ENCODE measurements at places on chromosomes 16 and 17.

- no peak for DNase-seq
These were observed 5.8 kb downstream of the SPPL2C start for GRCh38 chr17:45850468-45850867.

- no peak for DNase-seq
These were observed 9.9 kb downstream of the OSBPL7 start for GRCh38 chr17:47811709-47812108.

GRCh38 chr17:41967141-41967920 lies 736 bp downstream of the CNP start:
- no peak for DNase-seq

GRCh38 chr16:66954097-66954659 lies 6.9 kb upstream of the CES3 start:
- DNase-seq: no peak

DNA sequence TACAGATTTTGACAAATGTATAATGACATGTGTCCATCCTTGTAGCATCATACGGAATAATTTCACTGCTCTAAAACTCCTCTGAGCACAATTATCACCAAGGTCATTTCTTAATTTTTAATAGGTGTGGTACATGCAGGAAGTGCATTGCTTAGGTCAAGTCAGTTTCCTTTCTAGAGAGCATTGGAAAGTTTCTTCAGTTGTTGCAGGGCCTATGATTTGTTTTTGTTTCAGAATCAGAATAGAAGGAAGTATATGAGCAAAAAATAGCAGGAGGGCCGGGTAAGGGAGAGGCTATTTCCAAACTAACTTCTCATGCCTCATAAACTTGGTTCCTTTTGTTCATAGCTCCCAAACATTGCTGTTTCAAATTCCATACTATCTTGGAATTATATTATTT lies 24.0 kb upstream of the SLFN5 start:
- no peak for DNase-seq

GRCh38 chr17:65064452-65065019 lies 8.0 kb upstream of the GNA13 start:
- no peak for DNase-seq

GRCh38 chr16:13437413-13437795 lies 482.6 kb upstream of the ERCC4 start:
- DNase-seq: no peak

DNA sequence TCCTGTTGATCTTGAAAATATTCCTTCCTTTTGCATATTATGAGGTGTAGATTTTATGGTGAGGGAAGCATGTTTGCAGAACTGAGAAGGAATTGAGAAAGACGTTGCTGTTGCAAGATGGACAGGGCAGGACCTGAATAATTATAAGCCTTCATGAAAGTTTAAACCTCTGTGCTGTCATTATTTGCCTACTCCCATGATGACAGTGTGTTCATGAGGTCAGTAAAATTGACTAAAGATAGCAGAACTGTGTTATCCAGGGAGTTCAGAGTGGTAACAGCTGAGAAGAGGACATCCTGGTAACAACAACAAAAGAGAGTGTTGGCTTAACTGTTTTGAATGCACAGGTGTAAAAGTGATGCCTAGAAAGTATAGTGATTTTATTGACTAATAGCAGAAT lies 45.3 kb upstream of the HLF start:
- no peak for DNase-seq

GRCh38 chr16:5490499-5490898 lies 392.9 kb upstream of the EEF2KMT start:
- no peak for DNase-seq

- DNase-seq: no peak
These were observed 6.1 kb upstream of the PDP2 start for GRCh38 chr16:66874079-66874775.

- DNase-seq: no peak
These were observed 9.8 kb downstream of the SLC16A3 start for GRCh38 chr17:82238472-82239201.

- DNase-seq: no peak
These were observed 3.4 kb downstream of the SP6 start for GRCh38 chr17:47847341-47848197.

DNA sequence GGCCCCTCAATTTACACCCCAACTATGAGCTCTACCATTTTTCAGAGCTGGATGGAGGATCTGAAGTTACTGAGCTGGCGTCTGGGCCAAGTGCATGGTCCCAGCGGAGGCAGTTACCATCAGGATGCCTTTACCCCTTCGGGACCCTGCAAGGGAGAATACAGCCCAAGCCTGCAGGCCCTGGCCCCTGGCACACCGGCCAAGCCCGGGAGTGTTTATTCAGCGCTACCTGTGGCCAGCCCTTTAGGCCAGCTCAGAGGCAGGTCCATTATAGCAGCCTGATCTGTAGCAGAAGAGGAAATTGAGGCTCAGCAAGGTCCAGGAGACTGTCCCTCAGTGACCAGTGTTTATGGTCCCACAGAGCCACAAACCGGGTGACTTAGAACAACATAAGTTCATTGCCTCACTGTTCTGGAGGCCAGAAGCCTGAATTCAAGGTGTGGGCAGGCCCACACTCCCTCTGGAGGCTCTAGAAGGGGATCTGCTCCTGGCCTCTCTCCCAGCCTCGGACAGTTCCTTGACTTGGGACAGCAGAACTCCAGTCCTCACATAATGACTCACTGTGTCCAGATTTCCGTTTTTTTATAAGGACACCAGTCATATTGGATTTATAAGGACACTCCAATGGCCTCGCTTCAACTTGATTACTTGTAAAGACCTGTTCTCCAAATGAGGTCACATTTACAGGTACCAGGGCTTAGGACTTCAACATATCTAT lies 8.8 kb downstream of the SEC14L5 start:
- DNase-seq: no peak

DNA sequence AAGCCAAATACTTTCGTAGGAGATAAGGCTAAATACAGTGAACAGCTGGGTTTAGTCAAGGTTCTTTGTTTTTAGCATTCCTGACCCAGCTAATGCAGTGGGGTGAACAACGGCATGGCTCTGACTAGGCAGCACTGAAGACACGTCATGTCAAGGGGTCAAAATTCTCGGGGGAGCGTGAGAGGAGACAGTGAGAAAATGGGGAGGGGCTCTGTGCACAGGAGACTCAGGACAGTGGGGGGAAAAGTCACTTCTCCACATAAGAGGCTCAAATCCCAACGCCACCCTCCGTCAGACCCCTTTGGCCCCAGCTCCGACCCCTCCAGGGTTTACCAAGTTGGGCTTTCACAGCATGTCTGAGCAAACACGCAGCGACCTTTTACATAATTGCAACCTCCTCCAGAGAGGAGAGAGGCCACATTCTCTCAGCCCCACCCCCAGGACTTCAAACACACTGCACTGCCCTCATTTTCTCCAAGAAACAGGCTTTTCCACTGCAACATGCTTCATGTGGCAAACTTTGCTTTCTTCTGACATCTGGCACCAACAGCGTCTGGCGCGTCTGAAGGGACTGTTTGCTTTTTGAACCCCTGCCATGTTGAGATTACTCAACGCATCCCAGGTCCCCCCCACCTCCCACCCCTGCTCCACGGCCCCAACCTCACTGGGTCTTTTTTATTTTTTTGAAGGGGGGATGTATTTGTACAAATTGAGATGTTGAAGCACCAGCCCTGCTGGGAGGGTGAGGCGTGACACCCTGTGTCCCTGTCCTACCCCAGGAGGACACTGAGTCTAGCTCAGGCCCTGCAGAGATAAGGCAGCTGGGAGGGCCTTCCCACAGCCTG lies 30.0 kb downstream of the AXIN2 start:
- DNase-seq: no peak

- DNase-seq: no peak
These were observed 104.0 kb downstream of the TANC2 start for GRCh38 chr17:63070031-63070430.

- DNase-seq: no peak
These were observed 167.7 kb downstream of the SHISA9 start for GRCh38 chr16:13068912-13069583.

GRCh38 chr17:28657756-28658155 lies 4.0 kb downstream of the SDF2 start:
- DNase-seq: no peak

GRCh38 chr16:4415538-4416199 lies 727 bp downstream of the CORO7 start:
- no peak for DNase-seq

DNA sequence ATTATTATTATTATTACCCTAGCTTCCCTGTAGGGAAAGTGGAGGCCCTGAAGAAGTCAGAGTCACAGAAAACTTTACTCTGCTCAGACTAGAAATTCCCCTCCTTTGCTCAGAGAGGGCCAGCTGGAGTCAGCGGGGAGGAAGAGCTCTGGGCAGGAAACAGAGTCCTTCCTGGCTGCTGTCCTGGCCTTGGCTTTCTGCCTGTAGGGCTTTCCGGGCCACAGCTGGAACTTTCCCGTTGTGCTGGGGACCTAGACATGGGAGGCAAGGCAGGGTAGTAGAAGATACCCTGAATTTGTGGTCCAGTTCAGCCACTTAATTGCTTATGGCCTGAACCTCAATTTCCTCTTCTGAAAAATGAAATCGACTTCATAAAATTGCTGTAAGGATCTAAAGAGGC lies 14.0 kb upstream of the CCL2 start:
- no peak for DNase-seq

- no peak for DNase-seq
These were observed 532 bp downstream of the ARRB2 start for GRCh38 chr17:4710693-4711634.

DNA sequence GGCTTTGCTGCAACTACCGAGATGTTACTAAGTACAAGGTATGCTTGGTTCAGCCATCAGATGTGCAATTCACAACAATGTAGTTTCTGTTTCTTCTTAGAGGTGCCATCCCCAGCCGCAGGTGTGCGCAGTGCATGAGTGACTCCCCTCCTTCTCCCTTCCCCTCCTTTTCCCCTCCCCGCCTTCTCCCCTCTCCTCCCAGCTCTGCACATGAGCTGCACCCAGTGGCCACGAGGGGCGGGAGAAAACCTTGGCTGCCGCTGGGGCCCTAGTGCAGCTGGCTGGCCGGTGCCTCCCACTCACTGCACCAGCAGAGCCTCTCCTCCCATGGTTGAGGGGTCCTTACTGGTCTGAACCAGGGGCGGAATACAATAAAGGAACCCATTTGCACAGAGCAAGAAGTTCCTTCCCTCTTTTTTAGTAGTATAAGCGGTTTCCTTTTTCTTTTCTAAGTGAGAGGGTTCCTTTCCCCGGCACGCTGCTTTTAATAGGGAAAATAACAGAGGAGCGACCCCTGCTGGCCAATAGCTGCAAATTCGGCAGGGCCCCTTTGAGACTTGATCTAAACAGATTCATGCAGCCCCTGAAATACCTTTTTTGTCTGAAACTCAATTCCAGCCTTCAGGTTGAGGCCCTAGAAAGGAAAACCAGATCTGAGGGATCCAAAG lies 7.8 kb upstream of the CCL15 start:
- no peak for DNase-seq

GRCh38 chr17:6157716-6158115 lies 87.5 kb downstream of the WSCD1 start:
- no peak for DNase-seq

DNA sequence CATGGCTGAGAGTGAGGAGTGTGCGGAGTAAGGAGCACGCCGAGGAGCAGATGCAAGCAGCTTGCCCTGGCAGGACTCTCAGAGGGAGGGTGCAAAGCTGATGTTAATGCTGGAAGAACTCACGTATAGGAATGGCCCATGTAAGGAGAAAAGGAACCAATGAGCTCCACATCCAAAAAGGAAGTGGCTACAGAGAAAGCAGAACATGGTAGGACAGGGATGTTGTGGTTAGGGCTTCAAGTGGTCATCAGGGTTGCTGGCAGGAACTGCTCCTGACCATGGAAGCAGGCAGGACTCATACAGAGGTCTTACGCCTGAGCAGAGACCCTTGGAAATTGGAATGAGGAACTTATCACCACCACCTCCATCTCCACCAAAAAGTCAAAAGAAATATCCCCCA lies 5.2 kb downstream of the MYO1D start:
- no peak for DNase-seq

GRCh38 chr17:78682363-78682762 lies 99.7 kb downstream of the CYTH1 start:
- no peak for DNase-seq

DNA sequence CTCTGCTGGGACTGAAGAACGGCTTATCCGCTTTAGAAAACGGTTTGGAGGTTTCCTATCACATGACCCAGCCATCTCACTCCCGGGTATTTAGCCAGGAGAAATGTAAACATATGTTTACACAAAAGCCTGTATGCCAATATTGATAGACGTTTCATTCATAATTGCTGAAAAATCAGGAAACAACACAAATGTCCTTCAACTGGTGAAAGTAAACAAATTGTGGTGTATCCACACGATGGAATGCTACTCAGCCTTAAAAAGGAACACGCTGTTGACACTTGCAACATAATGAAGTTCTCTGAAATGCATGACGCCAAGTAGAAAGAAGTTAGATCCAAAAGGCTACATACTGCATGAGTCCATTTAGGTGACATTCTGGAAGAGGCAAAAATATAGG lies 157.6 kb downstream of the SLC39A11 start:
- DNase-seq: no peak

DNA sequence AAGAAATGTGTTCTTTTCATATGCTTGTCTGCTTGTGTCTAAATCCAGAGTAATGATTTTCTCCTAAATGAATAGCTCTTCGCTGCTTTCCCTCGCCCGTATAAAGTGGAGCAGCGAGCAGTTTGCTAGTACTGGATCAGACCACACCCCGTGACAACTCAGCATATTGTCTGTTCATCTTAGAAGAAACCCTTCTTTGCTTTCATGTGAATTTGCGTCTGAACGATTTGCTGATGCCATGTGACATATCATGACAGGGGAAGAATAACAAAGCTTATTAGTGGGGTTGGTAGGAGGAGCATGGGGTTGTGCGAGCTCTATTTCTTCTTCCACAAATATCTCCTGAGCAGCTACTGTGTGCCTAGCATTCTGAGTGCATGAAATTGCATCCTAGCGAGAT lies 44.1 kb upstream of the CACNG4 start:
- DNase-seq: no peak

DNA sequence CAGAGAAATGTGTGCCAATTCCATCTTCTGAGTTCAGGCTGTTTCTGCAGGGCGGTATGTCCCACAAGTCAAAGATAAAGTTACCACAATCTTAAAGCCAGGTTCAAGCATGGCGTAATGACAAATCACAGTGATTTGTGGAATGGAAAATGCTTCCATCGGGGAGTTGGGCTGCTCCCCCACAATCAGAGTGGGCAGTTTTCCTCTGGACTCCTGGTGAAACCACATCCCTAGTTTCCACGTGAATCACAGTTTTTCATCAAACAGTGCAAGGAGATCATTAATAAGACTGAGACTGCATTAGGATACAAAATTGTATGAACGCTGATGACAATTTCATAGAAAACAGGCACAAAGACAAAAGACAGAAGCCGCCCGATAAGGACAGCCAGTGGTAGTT lies 3.6 kb downstream of the LITAF start:
- DNase-seq: no peak

- DNase-seq: no peak
These were observed 27.1 kb upstream of the CIITA start for GRCh38 chr16:10849736-10850477.

All from NCI-H1105 (cell line).